ENCODE measurements at places on chromosomes 13 and 19. TPM values are rescaled to one million over a fixed set of nuclear protein-coding genes. Genes with fewer than 3 reads are reported as not detected.

KLK7 gene
- 0.14 TPM for total RNA-seq

ITM2B gene
- 791 TPM for total RNA-seq

DNA sequence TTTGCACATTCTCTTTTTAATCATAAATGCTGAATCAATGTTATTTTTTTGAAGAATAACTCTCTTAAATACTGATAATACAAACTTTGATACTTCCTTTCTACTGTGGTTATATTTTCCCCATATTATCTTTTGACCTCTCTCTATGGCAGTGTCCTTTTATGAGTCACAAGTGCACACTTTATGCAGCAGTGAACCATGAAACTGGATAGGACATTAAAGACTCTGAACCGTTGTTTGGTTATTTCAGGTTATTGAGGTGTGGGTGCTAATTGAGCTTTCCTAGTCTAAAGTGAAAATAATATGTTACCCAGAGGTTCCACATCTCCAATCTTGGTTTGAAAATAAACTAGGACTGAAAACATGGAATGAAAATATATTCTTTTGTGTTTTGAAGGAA lies 71.4 kb downstream of the DGKH start:
- DNase-seq, result no peak

DNA sequence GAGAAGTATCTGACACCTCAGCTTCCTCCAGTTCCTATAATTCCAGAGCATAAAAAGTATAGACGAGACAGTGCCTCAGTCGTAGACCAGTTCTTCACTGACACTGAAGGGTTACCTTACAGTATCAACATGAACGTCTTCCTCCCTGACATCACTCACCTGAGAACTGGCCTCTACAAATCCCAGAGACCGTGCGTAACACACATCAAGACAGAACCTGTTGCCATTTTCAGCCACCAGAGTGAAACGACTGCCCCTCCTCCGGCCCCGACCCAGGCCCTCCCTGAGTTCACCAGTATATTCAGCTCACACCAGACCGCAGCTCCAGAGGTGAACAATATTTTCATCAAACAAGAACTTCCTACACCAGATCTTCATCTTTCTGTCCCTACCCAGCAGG lies 3.1 kb downstream of the KLF5 start:
- DNase-seq, result no peak

GRCh38 chr13:32984857-32985626 lies 31.2 kb upstream of the KL start:
- no peak for DNase-seq

- no peak for DNase-seq
Measured at GRCh38 chr13:100382785-100383184, 205.8 kb downstream of the GGACT start.

DNA sequence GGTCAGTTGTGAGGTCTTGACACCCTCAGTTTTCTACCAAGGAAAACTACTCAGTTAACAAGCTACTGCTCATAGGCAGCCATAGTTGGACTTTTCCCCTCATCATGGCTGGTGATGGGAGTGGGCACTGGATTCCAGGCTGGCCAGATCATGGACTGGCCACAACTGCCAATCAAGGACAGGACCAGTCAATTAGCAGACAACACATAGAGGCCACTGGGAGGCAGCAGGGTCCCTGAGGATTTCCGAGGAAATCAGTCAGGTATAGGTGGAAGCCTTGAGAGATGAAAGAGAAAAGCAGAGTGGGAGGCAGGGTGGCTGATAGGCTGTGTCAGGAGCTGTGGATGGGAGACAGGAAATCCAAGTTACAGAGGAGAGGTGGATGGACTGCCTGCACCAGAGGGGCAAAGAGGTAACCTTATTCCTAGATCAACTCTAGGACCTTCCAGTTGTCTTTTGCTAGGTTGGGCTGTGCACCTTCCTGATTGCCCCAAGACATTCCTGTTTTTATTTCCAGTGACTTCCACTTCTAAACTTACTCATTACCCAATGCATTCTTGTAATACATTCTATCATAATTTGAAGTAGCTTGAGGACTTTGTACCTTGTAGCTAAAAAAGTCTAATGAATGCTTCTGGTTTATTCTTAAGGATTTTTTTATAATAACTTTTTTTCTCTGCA lies 361.8 kb downstream of the KCNRG start:
- DNase-seq, result no peak

JUNB gene
- 119 TPM for total RNA-seq

GRCh38 chr19:3813473-3814392 lies 27.6 kb upstream of the MATK start:
- DNase-seq, result no peak

CGB2 gene
- total RNA-seq, result not detected

PTH2 gene
- total RNA-seq, result not detected

DNA sequence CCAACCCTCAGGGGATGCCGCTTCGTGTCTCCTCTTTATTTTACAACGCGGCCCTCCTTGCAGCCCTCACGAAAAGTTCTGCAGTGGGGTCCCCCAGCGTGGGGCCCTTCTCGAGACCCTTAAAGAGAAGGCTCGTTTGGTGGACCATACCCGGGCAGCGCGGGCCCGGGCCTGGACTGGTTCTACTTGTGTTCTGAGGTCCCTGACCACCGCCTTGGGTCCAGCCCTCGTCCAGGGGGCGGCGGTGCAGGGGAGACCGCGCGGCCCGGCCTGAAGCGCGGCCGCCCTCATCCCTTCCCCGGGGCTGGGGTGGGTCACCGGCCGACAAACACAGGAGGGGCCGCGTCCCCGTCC lies 400 bp upstream of the SERP2 start:
- no peak for DNase-seq

DNA sequence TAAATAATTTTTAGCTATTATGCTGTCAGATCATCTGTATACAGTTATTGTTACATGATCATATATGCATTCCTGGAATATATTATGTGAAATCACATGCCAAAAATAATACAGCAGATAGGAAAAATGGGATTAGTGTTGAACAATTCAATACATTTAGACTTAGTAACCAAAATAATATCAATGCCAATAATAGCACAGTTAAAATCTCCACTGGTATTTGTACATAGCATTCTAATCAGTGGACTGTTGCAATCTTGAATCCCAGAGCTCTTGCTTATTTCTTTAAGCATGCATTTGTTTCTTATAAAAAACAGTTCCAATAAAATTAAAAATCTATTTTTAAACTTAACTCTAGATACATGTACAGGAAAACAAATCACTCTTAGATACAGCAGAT lies 2772.2 kb downstream of the PCDH9 start:
- no peak for DNase-seq

GRCh38 chr13:78689011-78689410 lies 30.1 kb upstream of the OBI1 start:
- no peak for DNase-seq

DNA sequence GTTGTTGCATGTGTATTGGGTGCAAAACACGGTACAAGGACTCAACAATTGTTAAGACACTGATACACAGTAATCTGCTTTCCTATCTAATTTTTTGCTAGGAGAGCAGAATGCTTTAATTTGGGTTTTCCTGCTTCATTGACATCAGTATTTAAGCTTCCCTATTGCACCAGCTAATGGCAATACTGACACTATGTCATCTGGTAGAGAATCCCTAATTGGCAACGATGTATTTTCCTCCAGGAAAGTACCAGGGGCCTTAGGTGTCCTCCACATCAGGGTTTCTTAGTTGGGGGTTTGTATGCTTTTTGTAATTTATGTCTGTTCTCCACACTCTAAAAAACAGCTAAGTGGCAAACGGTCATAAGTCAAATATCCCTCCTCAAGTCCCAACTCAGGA lies 76.5 kb upstream of the FRY start:
- DNase-seq, result no peak

DNA sequence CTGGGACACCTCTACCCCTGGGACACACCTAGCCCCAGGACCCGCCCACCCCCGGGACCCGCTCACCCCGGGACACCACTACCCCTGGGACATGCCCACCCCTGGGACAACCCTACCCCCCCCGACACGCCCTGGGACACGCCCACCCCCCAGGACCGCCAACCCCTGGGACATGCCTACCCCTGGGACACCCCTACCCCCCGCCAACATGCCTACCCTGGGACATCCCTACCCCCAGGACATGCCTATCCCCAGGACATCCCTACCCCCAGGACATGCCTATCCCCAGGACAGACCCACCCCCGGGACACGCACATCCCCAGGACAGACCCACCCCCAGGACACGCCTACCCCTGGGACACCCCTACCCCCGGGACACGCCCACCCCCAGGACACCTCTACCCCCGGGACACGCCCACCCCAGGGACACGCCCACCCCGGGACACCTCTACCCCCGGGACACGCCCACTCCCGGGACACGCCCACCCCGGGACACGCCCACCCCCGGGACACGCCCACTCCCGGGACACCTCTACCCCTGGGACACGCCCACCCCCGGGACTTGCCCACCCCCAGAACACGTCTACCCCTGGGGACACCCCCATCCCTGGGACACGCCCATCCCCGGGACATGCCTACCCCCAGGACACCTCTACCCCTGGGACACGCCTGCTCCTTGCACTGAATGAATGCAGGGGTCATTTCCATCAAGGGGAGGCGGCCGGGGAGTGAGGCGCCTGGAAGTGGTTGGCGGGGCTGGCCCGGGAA lies 32.3 kb downstream of the ADPRHL1 start:
- DNase-seq, result no peak

DNA sequence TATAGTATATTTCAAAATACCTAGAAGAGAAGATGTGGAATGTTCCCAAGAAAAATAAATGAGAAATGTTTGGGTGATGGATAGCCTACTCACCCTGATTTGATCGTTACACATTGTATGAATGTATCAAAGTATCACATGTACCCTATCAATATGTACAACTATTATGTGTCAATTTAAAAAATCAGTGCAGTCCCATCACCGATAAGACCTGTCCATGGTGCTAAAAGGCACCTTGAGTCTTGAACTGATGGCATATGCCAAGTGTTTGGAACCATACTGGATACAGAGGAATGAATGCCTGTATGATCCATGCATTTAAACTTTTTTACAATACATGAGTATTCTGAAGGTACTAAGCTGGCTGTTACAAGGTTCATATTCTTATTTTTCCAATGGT lies 50.2 kb upstream of the ZNF835 start:
- no peak for DNase-seq

GRCh38 chr19:19418555-19419260 lies 13.2 kb downstream of the GATAD2A start:
- DNase-seq, result no peak

- no peak for DNase-seq
Measured at GRCh38 chr13:29674532-29674931, 79.0 kb upstream of the SLC7A1 start.

DNA sequence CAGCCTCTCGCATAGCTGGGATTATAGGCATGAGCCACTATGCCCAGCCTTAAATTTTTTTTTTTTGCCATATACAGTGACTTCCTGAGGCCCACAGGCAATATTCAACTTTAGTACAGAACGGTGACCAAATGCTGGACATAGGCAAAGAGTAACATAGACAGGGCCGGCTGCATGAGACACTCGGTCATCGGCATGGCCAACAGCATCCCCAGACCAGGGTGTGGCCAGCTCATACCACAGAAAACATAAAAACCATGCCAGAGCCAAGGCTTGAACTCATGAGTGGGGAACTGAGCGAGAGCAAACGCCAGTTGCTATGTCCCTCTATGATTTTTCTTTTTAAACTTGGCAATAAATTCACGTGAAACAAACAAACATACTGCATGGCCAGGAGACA lies 17.0 kb downstream of the KANK2 start:
- no peak for DNase-seq

DNA sequence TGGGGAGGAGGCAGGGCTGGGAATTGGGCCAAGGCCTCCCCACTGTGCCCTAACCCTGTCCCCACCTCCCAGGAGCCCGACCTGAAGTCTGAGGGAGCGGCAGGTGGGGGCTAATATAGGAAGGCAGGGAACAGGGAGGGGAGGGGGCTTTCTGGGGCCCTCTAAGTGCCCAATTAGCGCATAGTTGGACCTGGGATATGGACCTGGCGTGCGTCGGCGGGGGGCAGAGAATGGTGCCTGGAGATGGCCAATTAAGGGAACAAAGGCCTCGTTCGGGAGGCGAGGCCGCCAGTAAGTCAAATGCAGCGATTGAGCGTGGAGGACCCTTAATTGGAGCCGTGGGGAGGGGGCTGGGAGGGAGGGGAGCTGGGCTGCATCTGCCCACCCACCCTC lies at the start of gene C19orf85:
TSS of gene C19orf85 (minus strand) at position 90 of the 393 bp plus-strand sequence. CDS start 197 bp downstream, outside the sequence.
- DNase-seq, result no peak

OXGR1 gene
- not detected for total RNA-seq

GRCh38 chr19:33902802-33903488 lies 106.3 kb downstream of the KCTD15 start:
- no peak for DNase-seq

- DNase-seq, result peak; percentile 11
Measured at GRCh38 chr19:53102756-53103233, 427 bp downstream of the ZNF160 start.

ZFP82 gene
- total RNA-seq, result 6.9 TPM

SLITRK5 gene
- 0.03 TPM for total RNA-seq

ZNF559 gene
- 19.9 TPM for total RNA-seq

DNA sequence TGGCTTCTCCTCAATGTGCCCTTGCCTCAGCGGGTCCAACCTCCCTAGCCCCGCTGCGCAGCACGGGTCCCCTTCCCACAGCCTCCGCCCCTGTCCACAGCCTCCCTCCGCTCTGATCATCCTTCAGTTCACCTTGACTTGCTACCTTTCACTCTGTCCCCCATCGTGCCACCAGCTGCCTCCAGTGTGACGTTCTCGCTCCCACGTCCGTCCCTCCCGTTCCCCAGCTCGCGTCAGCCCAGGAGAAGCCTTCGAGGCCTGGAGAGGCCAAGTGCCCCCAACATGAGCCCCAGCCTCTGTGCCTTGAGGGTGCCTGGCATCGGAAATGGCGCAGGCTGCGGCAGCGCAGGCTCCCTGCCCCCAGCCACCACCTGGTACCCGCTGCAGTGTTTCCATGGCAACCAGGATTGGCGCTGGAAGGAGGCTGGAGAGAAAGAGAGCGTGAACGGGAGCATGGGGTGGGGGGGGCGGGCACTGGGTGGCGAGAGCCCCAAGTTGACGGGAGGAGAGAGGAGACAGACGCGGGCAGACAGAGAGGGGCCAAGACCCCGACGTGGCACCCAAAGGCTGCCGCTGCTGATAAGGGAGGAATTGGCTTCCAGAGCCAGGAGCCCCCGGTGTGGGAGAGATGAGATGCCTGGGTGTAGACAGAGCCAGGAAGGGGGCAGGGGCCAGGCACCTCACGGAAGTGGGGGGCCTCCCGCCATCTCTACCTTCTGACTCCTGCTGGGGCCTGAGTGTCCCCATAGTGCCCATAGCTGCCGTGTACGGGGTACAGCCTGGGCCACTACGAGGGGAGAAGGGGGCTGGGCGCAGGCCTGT lies 844 bp upstream of the ASPDH start:
- no peak for DNase-seq

DNA sequence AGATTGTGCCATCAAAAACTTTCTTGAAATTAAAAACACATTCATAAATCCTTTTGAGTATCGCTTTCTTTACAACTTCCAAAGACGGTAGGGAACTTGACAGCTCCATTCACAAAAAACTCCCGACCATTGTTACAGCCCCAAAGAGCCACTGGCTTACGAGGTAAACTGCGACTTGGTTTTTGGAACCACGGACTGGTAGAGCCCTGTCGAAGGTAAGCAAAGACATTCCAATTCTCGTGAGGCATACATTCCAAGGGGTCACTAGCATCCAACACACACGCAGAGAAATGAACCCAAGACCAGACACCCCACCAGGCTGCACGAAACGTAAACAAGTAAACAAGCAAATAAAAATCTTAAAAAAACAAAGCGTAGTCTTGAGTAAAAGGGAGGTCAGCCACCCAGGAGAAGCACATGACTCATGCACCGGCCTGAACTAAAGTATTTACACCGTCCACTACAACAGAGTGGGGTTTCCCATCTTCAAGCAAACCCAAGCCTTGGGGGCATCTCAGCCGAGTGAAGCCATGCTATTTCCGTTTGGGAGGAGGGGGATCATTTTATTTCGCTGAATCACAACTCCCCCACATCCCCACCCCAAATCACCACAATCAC lies 1.4 kb downstream of the BRD4 start:
- DNase-seq, result no peak
